ENCODE measurements at places on chromosomes 13 and 19. TPM values are rescaled to one million over a fixed set of nuclear protein-coding genes. Genes with fewer than 3 reads are reported as not detected.

SHANK1 gene
- 6.8 TPM for total RNA-seq

PGLYRP2 gene
- not detected for total RNA-seq

MKNK2 gene
- total RNA-seq, result 115 TPM

ZNF835 gene
- 0.11 TPM for total RNA-seq

PPP1R15A gene
- total RNA-seq, result 27.5 TPM

DNA sequence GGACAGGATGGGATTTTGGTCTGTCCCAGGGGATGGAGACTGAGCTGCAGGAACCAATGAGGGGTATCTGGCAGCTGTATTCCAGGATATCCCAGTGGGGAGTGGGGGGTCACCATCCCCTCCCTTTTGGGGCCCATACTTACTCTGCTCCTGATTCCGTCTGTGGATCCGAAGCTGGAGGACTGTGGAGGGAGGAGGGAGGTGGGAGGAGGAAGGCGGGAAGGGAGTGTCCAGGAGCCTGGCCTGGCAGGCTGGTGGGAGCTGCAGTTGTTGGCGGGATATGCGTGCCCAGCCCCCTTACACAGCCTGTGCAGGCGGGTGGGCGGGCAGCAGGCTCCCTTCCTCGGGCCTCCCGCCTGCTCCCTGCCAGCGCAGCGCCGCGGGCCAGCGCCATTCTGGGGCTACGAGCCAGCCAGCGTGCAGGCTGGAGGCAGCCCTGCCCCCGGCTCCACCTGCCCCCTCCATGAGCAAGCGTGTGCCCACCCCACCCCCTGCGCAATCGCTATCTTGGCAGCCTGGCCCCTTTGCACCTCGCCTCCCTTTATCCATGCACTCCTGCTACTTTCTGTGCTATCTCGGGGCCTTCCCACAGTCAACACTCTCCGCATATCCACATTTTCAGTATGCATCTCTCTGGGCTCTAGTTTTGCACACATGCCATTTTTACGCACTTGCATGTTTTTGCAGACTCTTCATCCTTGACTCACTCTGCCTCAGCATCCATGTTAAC lies 2.8 kb downstream of the MAMSTR start:
- no peak for DNase-seq

- no peak for DNase-seq
Observed at GRCh38 chr19:12628040-12629022, 17.6 kb downstream of the ZNF791 start.

DNA sequence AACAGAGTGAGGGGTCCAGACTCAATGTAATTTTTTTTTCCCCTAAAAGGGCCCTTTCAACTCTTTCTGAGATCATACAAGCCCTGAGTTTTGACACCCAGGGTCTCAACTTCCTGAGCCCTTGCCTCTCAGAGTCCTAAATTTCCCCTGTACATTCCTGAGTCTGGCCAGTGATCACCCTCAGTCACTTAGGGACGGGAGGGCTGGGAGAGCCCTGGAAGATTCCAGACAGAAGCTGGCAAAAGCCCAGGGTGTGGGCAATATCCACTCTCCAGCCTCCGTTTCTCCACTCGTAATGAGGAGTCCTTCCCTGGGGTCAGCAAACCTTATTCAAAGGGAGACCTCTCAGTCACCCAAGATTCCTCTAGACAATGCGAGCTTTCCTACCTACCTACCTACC lies 1.6 kb downstream of the PPP1R13L start:
- no peak for DNase-seq

GRCh38 chr19:3507371-3508120 lies 1.4 kb downstream of the FZR1 start:
- DNase-seq, result no peak

DNA sequence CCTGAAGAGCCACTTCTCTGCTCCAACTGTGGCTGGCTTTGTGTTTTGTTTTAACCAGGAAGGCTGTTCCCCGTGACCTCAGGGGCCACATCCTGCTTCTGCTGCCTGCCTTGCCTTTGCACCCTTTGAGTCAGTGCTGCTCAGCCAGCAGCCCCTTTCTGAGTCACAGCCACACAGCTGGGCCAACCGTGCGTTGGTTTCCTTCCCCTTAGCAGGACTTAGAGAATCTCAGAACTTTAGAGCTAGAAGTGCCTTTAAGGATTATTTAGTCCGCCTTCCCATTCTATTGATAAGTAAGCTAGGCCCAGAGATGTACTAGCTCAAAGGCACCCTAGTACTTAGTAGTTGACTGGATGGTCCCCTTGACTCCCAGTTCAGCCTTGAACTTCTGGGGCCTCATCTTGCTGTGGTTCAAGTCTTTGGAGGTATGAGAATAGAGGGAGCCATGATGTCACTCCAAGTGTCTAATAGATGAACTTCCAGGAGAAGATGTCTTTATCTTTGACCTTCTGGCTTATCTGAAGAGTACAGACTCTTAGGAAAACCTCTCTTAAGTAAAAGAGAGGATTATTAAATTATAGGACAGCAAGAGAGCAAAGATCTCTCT lies 8.0 kb downstream of the RGCC start:
- DNase-seq, result no peak

GRCh38 chr19:42076380-42076944 lies 496 bp downstream of the ZNF574 start:
- no peak for DNase-seq

DNA sequence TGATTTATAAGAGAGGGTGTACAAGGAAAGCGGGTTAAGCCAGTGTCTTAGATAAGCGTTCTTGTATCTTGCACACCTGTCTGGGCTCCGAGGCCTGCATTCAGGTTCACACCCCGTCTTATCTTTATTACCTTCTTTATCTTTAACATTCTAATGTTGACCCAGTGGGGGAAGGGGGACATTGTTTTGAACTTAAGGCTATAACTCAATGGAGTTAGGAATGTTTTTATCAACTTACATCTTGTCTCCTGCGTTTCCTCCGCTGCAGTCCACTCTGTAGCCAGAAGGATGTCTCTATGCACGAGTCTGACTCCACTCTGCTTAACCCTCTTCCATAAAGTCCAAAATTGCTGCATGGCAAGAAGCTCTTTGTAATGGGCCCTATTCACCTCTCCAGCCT lies 71.2 kb downstream of the FGF9 start:
- DNase-seq, result no peak

DNA sequence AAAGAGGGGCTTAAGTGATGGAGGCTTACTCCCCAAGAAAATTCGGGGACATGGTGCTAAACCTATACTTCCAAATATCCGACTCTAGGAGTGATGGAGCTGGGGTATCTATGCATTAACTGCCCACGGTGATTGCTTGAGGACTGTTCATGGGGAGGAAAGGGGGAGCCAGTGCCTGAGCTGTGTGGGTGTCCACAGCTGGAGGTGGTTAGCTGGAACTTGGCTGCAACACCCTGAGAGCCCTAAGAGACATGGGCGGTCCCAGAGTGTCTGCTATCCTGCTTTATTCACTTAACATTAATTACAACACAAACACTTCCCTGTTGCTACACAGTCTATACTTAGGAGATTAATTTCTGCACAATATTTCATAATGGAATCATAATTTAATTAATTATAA lies 28.1 kb upstream of the POMP start:
- no peak for DNase-seq

- no peak for DNase-seq
Observed at GRCh38 chr13:24251525-24251924, 57.9 kb upstream of the C1QTNF9 start.

Measured in neural crest cell (in vitro differentiated cells).